ENCODE measurements at places on chromosomes 1 and 21. TPM values are rescaled to one million over a fixed set of nuclear protein-coding genes. Genes with fewer than 3 reads are reported as not detected.

GRCh38 chr1:15578921-15579682, 5.7 kb downstream of the AGMAT start:
- DNase-seq = no peak

GRCh38 chr21:42172596-42173483, 46.1 kb upstream of the ABCG1 start:
- no peak for DNase-seq

GRCh38 chr1:162137179-162137960, 67.9 kb downstream of the NOS1AP start:
- DNase-seq = no peak

GRCh38 chr1:61181067-61182038, 99.0 kb downstream of the NFIA start:
- no peak for DNase-seq

GRCh38 chr21:22552390-22552789, 1554.2 kb downstream of the NCAM2 start:
- no peak for DNase-seq

- no peak for DNase-seq
Observed at GRCh38 chr21:34126269-34126668, 52.9 kb downstream of the MRPS6 start.

- peak; percentile 51 for DNase-seq
Observed at GRCh38 chr1:10941891-10942541, 70.4 kb upstream of the TARDBP start.

- peak; percentile 66 for DNase-seq
Observed at GRCh38 chr1:247111700-247112478, 7.7 kb upstream of the ZNF669 start.

- no peak for DNase-seq
Observed at GRCh38 chr21:31395268-31395667, 51.2 kb upstream of the TIAM1 start.

- DNase-seq = no peak
Observed at GRCh38 chr1:57520743-57521515, 97.1 kb upstream of the DAB1 start.

- no peak for DNase-seq
Observed at GRCh38 chr1:247209396-247209795, 37.6 kb upstream of the ZNF124 start.

DNA sequence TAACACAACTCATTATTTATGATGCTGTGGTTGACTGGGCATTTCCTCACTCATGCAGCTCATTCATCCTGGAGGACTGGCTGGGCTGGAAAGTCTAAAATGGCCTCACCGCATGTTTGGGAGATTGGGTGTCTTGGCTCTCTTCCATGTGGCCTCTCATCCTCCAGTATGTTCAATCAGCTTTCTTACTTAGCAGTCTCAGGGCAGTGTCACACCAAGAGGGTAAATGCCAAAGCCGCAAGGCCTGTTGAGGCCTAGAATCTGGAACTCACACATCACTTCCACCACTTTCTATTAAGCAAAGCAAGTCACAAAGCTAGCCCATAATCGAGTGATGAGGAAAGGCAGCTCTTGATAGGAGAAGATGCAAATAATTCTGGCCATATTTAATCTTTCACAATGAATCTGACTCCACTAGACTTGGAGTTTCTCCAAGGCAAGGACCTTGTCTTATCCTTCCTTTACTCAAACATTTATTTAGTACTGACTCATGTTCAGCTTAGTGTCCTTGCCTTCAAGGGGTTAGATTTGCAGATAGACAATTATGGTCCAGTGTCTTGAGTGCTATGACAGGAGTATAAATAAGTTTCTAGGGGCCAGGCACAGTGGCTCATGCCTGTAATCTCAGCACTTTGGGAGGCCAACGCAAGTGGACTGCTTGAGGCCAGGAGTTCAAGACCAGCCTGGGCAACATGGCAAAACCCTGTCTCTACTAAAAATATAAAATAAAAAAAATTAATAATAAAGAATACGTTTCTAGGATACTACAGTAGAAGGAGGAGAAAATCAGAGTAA, 45.1 kb downstream of the TMEM53 start:
- DNase-seq = no peak

DNA sequence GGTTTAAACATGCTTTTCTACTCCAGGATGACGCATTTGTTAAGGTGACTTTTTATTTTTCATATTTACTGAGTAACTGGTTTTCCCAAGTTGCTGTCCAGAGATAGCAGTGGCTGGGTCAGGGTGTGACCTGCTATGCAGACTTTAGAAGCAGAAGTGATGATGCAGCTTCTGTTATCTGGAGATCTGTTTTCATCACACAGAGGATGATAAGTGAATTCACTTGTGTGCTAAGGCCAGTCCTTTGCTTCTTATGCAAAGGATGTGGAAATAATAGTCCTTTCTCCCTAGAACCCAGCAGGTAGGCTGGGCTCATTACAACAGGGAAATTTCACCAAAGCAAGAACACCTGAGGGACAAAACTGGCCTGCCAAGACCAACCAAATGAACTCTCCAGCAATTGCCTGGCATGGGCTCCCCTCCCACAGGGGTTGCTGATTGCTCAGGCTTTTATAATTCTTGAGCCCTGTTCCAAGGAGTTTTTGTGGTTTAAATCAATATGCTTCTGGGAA, 97.8 kb upstream of the LPGAT1 start:
- DNase-seq = no peak

GRCh38 chr21:33197496-33197895, 32.2 kb upstream of the IFNAR2 start:
- no peak for DNase-seq

GRCh38 chr1:211527006-211527405, 35.0 kb upstream of the RD3 start:
- no peak for DNase-seq

GRCh38 chr1:152014943-152015342, 21.3 kb upstream of the S100A10 start:
- DNase-seq = no peak

GRCh38 chr1:6922096-6922931, 137.1 kb downstream of the CAMTA1 start:
- DNase-seq = peak; percentile 67

DNA sequence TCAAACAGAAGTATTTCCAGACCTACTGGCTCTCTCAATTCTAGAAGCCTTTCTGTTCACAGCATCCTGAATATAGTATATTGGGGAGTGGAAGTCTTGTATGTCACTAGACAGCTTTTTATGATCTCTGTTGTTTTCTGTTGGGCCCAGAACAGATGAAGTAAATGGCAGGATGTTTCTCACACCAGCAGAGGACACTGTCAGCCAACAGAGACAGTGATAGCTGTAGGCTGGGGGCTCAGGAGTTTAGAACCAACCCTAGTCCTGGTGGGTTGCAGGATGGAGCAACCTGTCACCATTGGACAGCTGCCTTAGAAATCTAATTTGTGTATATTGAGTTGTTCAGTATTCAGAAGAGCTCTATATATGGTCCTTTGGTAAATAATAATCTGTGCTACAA, 16.9 kb downstream of the AGO1 start:
- DNase-seq = no peak

DNA sequence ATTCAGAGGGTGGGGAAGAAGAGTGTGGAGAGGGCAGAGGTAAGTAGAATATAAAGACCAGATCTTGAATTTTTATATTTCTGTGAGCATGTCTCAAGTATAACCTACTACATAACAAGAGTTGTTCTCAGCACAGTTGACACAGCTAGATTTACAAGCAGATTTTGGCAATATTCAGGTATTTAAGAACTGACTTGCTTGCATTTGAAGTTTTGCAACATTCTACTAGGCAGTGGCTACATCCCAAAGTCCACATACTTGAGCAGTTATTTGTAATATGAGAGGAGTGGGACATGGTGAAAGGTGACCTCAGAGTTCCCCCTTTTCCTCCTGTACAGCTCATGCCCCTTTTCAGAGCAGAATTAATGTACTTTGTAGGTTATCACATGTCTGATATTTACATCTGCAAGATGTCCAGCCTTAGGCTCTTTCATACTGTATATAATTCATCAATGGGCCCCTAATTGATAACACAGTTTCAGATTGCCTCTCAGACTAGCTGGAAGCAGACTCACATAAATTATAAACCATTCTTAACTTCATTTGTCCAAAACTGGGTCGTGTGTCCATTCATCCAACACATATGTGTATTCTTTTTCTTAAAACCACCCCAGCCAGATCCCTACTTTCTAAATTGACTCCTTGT, 136.7 kb upstream of the RAVER2 start:
- DNase-seq = no peak

GRCh38 chr1:116373431-116374352, 648 bp downstream of the ATP1A1 start:
- DNase-seq = peak; percentile 70

C1orf21 gene
- polyA plus RNA-seq = 22.9 TPM

SMCP gene
- not detected for polyA plus RNA-seq

KRTAP20-4 gene
- not detected for polyA plus RNA-seq

BARHL2 gene
- polyA plus RNA-seq = not detected

BNIPL gene
- polyA plus RNA-seq = 0.32 TPM

EBNA1BP2 gene
- 59.7 TPM for polyA plus RNA-seq

LMX1A gene
- 0.15 TPM for polyA plus RNA-seq

CLDN19 gene
- not detected for polyA plus RNA-seq

OR2L3 gene
- not detected for polyA plus RNA-seq

FMO4 gene
- 8.0 TPM for polyA plus RNA-seq

LCE1B gene
- not detected for polyA plus RNA-seq

CYYR1 gene
- polyA plus RNA-seq = 23.4 TPM

KLHL12 gene
- polyA plus RNA-seq = 25.4 TPM

GJA5 gene
- polyA plus RNA-seq = 27.5 TPM
